ENCODE measurements at places on chromosomes 1 and 21. TPM values are rescaled to one million over a fixed set of nuclear protein-coding genes. Genes with fewer than 3 reads are reported as not detected.

- H3K36me3 ChIP-seq, result no peaks in the 10 kb centered on the region
- DNase-seq, result no peak
- H3K27me3 ChIP-seq, result peaks cover 57% of the 10 kb centered on the region
- no peak overlapping the region for H3K27ac ChIP-seq
- H3K4me1 ChIP-seq, result peaks cover 4% of the 10 kb centered on the region
Measured at GRCh38 chr1:34779005-34779404, 2.0 kb upstream of the GJB3 start.

Gene C1orf94
- not detected for total RNA-seq

GRCh38 chr1:2639607-2640521 is 7.0 kb upstream of the MMEL1 start:
- peaks cover 2% of the 10 kb centered on the region for H3K27me3 ChIP-seq
- DNase-seq, result no peak
- H3K4me3 ChIP-seq, result no peak overlapping the region
- H3K27ac ChIP-seq, result no peak overlapping the region
- no peaks in the 10 kb centered on the region for H3K36me3 ChIP-seq

Gene SDC3
- total RNA-seq, result 43.2 TPM

GRCh38 chr1:204255966-204256365 is 42.2 kb upstream of the GOLT1A start:
- H3K27ac ChIP-seq, result no peak overlapping the region
- DNase-seq, result no peak
- H3K36me3 ChIP-seq, result peaks cover 14% of the 10 kb centered on the region
- H3K27me3 ChIP-seq, result no peaks in the 10 kb centered on the region
- H3K4me3 ChIP-seq, result no peak overlapping the region

GRCh38 chr1:28862571-28863403 is 50.8 kb downstream of the OPRD1 start:
- H3K4me1 ChIP-seq, result peaks cover 1% of the 10 kb centered on the region
- H3K27ac ChIP-seq, result no peak overlapping the region
- H3K27me3 ChIP-seq, result peaks cover 4% of the 10 kb centered on the region
- DNase-seq, result no peak

DNA sequence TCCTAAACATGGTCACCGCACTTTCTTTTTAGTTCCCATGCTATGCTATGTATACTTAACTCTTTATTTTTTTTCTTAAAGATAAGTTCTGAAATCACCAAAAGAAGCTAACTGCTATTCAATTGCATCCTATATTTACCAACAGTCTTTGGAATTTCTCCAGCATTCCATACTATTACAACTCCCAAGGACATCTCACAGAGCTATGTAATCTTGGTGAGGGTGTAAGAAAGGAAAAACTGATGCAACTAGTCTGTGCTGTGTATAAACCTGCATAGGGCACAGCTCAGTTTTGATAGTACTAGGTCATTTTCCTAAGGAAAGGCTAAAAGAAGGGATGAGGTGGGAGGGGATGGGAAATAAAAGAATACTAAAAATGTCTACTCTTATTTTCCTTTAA is 78.0 kb downstream of the PTPN14 start:
- H3K4me3 ChIP-seq, result no peak overlapping the region
- H3K4me1 ChIP-seq, result peaks cover 71% of the 10 kb centered on the region

DNA sequence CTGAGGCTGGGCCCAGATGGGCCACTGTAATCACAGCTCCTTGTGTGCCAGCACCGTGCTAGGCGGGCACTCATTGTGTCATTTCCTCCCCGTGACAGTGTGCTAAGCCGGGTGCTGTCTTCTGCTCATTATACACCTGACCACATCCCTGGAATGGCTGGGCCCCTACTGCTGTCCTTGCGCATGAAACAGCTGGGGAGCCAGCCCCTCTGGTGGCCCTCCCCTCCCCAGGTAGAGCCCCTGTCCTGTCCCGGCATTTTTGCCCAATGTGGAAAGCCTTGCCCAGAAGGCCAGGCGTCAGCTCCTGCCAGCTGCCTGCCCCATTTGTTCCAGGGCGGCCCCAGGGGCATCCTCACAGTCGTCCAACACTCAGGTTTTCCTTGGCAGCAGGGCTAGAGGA is 107.4 kb upstream of the CASZ1 start:
- peaks cover 24% of the 10 kb centered on the region for H3K4me1 ChIP-seq
- no peak overlapping the region for H3K4me3 ChIP-seq
- H3K27me3 ChIP-seq, result no peaks in the 10 kb centered on the region
- DNase-seq, result no peak

GRCh38 chr1:160640359-160641123 is 6.3 kb downstream of the SLAMF1 start:
- H3K27me3 ChIP-seq, result no peaks in the 10 kb centered on the region
- no peaks in the 10 kb centered on the region for H3K36me3 ChIP-seq
- no peak for DNase-seq
- H3K4me1 ChIP-seq, result peaks cover 33% of the 10 kb centered on the region
